ENCODE measurements at places on chromosomes 16 and 17.

GRCh38 chr16:72875291-72876031 lies 172.5 kb downstream of the ZFHX3 start:
- no peak for DNase-seq

DNA sequence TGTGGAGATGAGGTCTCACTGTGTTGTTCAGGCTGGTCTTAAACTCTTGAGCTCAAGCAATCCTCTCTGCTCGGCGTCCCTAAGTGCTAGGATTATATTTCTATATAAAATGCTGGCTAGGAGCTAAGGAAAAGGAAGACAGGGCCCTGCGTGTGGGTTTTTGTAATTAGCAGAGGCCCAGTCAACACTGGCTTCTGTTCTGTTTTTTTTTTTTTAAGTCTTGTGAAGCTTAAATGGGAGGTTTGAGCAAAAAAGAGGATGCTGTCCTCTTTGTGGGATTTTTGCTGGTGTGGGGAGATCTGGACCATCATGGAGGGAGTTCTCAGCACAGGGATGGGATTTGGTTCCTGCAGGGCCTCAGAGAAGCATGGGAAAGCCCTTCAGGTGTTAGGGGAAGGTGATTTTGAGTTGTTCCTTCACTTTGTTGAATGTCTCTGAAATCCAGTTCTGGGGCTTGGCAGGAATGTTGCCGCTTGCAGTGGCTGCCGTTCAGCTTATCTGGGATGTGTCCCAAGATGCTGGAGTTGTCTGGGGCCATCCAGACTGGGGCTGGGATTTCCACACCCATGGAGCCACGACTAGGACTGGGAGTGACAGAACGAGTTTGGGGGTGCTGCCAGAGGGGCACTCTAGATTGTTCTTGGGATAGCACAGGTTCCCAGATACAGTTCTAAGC lies 4.2 kb downstream of the PYCARD start:
- DNase-seq: no peak

DNA sequence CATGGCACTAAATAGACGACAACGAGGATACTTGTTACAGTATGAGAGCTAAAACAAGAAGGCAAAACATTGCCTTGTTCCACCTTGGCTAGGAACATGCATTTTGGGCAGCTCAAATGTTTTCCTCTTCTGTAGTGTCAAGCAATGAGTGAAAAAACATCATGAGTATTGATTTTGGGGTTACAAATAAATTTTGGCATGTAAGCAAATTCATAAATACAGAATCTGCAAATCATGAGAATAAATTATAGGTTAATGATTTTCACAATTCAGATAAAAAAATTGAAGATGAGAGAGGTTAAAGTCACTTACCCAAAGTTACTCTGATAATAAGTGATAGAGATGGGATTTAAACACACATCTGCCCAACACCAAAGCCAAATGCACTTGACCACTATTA lies 28.4 kb upstream of the NUFIP2 start:
- no peak for DNase-seq

DNA sequence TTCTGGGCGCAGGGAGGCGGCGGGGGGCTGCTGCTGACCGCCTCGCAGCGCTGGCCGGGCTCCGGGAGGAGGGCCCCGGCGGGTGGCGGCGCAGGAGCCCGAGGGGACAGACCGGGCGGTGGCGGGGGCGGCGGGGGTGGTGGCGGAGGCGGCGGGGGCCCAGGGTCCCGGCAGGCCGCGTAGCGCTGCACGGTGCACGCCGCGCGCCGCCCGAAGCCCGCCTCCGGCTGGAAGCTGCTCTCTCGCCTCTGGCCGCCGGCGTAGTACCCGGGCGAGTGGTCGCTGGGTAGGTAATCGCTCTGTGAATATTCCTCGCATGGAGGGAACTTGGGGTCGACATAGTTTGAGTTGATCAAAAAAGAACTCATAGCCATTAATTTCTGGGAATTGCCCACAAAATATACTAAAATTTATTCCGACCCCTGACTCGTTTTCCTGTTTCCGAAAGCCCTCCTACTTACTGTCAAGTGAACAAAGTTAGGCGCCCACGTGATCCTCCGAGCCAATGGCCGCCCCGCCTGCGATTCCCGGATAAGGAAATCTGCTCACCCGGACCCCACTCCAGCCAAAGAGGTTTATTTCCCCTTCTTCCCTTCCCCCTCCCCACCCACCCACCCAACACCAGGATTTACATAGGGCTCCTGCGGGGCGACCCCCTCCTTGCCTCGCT lies at the start of gene HOXB4:
HOXB4 (minus strand) TSS at position 405 of the 670 bp plus-strand sequence; CDS start at position 374, 31 bp downstream.
- DNase-seq: peak; percentile 83

DNA sequence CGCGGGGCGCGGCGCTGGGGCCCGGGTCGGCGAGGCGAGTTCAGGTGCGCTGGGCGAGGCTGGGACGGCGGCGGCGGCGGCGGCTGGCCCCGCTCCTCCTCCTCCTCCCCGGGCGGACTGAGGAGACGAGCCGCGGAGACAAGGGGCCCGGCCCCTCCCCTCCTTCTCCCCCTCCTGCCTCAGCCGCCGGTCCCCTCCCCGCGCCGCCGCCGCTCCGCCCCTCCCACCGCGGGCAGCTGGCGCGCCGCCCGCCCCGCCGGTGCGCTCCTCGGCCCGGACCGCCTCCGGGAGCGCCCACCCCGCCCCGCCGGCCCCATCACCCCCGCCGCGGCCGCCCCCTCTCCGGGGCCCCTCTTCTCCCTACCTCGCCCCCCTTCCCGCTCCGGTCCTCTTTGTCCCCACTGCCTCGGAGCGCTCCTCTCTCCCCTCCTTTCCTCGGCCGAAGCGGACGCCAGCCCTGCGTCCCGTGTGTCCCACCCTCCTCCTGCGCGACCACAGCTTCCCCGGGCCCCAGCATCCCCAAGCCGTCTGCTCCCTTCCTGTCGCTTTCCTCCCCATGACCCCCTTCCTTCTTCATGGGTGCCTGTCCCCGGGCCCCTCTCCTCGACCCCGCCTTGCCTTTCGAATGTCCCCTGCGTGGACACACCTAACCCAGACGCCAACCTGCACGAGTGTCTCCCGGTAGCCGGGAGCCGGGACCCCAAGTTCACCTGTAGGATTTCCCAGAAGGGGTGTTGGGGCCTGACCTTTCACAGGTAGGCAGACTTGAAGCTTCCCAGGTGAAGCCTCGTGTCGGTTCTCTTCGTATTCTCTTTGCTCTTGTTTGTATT lies at the start of gene TOX3:
TOX3 (minus strand) TSS at position 140 of the 830 bp plus-strand sequence. CDS start 420 bp downstream, outside the sequence.
- DNase-seq: no peak

DNA sequence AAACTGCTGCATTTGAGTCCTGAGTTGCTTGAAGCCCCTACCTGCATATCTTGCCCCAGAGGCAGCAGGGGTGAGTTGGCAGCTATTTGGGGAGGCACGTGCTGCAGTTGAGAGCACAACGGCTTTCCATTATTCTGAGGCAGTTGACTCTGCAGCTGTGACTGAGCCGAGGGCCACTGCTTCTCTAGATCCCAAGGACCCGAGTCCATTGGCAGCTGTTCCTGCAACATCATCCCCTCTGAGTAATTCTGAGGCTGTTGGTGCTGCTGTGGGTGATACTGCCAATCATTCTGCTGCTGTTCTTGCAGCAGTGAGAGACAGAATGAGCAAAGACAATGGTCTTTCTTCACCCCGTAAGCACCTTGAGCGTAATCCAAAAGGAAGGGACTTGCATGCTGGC lies 12.7 kb downstream of the TERF2IP start:
- DNase-seq: no peak

DNA sequence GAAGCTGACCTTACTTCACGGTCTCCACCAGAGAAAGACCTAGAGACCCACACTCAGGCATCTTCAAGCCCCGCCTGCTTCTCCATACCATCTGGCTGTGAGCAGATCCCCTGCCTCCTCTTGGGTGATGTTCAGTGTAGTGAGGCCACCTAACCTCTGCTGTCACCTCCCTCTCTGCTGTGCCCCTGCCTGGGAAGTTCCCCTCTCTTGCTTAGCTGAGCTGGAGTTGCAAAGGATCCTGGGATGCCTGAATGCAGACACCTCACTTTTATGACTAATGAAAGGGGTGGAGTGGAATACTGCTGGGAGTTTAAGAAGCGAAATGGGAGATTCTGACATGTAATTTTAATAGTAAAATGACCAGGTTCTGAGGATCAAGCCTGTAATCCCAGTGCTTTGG lies 5.8 kb downstream of the IRX3 start:
- DNase-seq: no peak

DNA sequence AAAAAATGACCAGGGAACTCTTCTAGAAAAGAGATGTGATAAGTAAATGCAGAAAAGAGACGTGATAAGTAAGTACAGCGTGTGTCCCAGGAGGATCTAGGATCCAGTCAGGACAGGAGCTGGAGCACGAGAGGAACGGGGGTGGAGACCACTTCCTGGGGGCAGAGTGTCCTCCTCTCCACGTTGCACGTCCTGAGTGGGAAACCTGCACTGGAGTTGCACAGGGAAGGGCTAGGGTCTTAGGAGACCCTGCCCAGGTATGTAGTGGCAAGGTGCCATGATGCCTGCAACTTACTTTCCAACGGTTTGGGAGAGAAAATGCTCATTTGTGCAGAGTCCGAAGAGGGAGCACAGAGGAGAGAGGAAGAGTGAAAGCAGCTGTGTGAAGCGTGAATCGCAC lies 55.8 kb downstream of the RNF213 start:
- DNase-seq: no peak

DNA sequence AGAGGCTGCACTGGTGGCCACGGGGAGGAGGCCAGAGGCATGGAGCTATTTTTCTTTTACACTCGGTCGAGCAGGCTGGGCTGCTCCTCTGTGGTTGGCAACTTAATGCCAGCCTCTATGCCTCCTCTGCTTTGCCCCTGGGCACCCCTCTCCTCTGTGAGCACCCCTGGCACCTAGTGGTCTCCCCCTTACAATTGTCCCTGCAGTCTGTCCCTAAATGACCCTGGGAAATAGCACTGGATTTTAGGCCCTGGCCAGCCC lies 27.0 kb downstream of the LRRC75A start:
- no peak for DNase-seq

DNA sequence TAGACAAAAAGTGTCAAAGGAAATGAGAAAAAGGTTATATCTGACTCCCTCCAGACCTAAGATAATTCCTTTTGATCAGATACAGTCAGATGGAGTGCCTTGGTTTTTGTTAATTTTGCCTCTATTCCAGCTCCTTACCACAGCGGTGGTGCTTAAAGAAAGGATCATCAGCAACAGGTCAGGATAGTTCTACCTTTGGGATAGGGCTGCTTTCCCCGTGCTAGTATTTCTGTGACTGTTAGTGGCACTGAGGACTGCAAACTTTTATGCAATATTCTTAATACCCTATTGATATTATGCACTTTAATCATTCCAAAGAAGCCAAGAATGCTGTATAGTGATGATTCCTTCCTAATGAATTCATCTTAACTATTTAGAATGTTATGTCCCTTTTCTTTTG lies 24.5 kb downstream of the NQO1 start:
- DNase-seq: no peak

DNA sequence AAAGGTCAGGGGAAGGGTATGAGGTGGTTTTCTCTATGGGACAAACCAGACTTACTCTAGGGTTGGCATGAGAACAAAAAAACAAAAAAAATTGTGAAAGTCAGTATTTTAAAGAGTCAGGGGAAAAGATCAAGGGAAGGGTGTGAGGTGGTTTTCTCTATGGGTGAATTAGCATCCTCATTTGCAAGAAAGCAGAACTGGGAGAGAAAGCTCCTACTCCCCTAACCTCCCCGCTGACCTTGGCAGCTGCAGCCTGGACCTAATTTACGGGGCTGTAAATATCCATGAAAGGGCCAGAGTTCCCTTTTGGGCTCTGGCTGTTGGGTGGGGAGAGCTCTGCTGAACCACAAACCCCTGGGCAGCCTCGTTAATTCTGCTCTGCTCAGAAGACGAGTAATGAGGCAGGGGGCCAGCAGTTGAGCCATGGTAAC lies 10.6 kb downstream of the RHBDL3 start:
- no peak for DNase-seq

DNA sequence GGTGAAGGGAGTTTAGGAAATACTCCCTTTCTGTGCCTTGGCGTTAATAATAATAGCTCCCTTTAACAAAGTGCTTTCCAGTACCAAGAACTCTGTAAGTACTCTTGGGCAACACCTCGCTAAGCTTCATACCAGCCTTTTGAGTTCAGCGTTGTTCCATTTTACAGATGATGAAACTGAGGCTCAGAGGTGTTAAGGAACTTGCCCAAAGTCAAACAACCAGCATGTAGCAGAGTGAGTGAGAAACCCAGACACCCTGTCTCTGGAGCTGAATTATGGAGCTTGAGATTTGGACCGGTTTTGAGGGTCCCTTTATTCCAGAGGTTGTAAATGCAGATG lies 607 bp downstream of the KATNIP start:
- no peak for DNase-seq

DNA sequence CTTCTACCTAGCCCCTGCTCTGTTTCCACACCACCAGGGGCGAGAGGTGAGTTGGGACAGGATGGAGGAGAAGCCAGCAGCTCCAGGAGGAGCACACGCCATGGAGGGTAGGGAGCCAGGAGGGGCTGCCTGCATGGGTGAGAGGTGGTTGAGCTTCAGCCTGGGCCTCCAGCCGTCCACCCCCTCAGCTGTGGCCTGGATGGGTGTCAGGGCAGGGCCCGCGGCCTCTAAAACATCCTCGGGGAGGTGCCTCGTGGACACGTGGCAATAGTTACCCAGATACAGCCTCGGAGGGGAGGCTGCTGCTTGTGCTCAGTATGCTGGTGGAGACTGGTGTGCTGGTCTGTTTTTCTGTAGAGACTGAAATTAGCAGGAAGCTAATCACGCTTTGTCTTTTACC lies 104.7 kb upstream of the GSE1 start:
- no peak for DNase-seq

GRCh38 chr17:39634384-39634871 lies 2.5 kb upstream of the STARD3 start:
- DNase-seq: peak; percentile 71

DNA sequence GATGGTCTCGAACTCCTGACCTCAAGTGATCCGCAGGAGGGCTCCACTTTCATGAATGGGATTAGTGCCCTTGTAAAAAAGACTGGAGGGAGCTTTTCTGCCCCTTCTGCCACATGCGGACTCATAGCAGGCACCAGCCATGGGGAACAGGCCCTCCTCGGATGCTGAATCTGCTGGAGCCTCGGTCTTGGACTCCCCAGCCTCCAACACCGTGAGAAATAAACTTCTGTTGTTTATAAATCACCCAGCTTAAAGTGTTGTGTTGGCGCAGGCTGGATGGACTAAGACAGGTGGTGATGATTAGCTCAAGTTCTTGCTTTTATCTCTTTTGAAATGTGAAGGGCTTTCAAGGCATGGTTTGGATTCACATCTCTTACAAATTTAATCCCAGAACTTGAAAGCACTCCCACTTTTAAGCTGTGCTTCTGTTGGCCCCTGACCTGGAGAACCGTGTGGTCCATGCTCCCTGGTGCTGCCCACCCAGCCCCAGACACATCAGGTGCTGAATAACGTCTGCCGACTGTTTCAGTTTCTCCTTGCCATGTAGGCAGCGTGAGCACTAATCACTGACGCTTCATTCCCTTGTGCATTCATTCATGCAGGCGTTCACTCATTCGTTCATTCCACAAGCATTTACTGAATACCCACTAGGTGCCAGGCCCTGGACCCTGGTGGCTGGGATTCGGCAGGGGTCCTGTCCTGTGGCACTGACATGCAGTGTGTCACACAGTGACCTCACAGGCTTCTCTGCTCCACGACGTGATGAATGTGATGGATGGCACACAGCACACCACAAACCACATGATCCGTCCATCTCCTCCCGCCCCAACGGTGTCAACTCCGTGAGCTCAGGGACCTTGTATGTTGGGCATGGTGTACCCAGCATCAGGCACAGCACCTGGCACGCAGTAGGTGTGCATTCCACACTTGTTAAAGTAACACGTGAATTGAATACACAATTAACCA lies 8.9 kb downstream of the CIBAR2 start:
- DNase-seq: no peak

Data from hepatic stellate cell (primary cell).